ENCODE measurements at places on chromosomes 6 and 20.
A peak's percentile ranks its signal among the peaks of the same experiment; 100 is the strongest.

GRCh38 chr20:4814696-4815252 lies 93.1 kb downstream of the PRND start:
- DNase-seq: no peak

DNA sequence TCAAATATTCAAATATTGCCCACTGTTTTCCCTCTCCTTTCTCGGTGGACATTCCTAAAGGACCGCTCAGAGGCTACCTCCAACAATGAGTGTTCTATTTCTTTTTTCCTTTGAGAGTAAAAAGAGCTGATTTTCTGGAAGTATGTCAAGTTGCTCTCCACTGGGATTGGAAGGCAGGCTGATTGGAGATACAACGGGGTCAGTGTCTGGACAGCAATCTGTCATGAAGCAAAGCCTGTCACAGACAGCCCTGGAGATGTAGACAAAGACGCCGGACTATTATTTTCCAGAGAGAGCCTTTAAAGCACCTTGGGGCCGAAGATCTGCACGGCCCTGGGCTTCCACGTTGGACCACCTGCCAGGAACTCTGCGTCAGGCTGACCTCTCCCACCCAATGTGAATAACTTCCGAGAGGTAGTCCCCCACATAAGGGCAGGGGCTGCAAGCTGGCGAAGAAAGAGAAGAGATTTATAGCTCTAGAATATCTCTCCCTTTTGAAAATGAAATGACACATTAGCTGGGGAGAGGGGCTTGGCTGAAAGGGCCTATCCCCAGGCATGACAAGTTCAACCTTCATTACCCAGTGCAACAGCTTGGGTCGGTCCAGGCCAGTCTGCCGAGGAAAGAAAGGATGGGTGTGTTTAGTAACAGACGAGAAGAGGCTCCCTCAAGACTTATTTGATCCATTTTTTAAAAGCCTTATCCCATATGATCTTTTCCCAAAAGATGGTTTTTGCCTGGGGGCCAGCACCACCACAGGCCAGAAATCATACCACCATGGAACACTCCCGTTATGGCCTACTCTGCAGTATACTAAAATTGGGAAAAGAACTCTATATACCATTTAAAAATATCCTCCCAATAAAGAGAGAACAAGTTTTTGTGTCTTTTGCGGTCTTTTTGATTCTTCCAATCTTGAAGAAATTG lies 131.1 kb downstream of the OLIG3 start:
- DNase-seq: no peak

- DNase-seq: peak; percentile 77
These were observed 108.2 kb upstream of the GMDS start for GRCh38 chr6:2353412-2354137.

DNA sequence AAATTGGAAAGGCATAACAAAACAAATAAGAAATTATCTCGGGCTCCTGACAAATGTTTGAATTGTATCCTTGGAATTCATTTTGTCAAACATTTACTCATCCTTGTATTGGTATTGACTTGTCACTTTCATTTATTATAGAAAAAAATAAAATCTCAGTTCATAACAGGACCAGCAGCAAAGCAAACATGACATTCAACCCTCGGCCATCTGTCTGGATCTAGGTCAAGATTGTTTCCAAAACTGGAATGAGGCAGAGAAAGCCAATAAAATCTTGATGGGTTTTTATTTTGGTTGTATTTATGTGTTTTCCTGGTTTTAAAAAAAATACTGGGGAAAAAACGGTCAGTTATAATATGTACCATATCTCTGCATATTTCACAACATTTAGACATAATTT lies 42.9 kb upstream of the FABP7 start:
- DNase-seq: peak; percentile 88

DNA sequence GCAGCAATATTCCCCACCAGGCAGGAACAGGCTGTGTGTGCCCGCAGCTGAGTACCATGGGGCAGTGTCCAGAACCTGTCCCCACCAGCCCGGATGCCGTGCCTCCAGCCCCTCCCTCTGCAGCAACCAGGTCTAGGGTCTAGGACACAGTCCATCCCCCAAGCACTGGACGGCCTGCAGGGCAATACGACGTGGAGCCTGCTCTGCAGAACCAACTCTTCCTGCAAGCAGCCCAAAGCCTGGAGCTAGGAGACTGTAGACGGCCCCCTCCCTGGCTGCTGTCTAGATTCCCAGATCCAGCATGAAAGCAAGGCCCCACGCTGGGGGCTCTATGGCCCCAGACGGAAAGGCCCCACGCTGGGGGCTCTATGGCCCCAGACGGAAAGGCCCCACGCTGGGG lies 128.2 kb upstream of the AFDN start:
- no peak for DNase-seq

GRCh38 chr6:156351346-156351966 lies 425.7 kb upstream of the ARID1B start:
- DNase-seq: no peak

DNA sequence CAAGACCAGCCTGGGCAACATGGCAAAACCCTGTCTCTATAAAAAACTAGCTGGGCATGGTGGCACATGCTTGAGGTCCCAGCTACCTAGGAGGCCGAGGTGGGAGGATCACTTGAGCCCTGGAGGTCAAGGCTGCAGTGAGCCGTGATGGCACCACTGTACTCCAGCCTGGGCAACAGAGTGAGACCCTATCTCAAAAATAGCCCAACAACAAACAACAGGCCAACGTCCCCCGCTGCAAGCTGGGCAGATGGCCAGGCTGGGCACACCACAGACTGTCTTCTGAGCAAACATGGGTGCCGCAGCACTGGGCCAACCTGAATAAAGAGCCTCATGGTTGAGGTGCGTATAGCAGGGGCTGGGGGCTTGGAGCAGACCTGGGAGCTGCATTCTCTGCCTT lies 46.6 kb upstream of the SRF start:
- peak; percentile 81 for DNase-seq

DNA sequence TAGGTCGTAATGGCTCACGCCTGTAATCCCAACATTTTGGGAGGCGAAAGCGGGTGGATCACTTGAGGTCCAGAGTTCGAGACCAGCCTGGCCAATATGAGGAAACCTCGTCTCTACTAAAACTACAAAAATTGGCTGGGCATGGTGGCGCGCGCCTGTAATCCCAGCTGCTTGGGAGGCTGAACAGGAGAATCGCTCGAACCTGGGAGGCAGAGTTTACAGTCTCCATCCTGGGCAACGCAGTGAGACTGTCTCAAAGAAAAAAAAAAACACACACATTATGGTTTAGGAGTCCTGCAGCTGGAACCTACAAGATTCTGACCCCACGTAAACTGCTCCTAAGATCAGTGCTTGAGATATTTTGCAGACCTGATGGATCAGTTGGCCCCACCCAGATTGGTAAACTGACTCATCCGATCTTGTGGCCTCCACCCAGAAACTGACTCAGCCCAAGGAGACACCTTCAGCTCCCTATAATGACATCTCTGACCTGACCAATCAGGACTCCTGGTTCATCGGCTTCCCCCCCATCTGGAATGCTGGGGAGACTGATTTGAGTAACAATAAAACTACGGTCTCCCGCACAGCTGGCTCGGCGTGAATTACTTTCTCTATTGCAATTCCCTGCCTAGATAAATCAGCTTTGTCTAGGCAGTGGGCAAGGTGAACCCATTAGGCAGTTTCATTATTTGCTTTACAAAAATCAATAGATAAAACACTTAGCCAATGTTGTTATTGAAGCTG lies 96.2 kb upstream of the BTN3A2 start:
- DNase-seq: peak; percentile 62

DNA sequence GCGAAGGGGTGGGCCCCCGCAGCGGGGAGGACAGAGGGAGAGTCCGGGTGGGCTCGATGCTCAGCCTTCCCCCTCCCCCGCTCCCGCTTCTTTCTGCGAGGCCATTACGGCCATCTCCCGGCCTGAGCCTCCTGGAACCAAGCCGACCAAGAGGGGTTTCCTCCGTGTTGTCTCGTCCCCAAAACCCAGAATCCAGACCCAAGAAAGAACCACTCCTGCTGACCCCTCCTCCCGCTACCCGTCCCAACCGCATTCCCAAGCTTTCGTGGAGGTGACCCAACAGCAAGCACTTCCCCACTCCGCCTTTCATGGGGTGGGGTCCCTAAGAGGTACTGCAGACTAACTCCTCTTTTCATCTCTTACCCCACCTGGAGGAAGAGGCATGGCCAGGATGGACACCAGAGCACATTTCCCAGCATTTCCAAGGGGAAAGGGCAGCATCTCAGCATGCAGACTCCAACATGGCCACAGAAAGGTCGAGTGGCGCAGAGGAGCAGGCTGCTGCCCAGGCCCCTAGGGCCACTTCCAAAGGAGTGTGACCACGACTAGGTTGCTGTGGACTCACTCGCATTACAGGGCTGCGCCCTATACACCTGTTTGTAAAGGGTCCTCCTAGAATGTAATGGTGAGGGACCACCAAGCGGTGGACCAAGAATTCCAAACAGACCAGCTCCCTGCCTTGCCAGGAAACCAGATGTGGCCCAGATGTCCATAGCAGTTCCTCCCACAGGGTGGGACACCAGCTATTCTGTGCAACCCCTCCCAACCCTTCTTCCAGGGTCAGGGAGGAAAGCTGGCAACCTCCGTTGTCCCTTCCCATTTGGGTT lies 53.4 kb downstream of the MRPL14 start:
- DNase-seq: no peak

- no peak for DNase-seq
These were observed 102.4 kb downstream of the TFAP2A start for GRCh38 chr6:10312445-10312844.

- peak; percentile 29 for DNase-seq
These were observed 4.9 kb downstream of the ARID1B start for GRCh38 chr6:156781861-156782631.

- no peak for DNase-seq
These were observed 75.3 kb downstream of the ASXL1 start for GRCh38 chr20:32433311-32434021.

- DNase-seq: peak; percentile 13
These were observed 12.2 kb downstream of the IGF2R start for GRCh38 chr6:159981071-159981402.

DNA sequence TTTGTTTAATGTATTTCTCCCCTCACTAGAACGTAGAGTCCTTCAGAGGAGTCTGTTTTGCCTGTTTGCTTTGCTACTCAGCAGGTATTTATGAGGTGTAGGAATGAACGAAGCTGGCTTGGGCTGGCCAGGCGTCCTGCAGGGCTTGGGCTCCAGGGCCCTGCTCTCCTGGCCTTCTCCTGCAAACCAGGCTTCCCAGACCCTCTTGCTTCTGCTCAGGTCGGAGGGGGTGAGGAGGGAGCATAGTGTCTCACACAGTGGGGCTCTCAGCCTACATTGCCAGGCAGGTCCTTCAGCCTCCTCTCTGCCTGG lies 24.6 kb upstream of the MLN start:
- no peak for DNase-seq

DNA sequence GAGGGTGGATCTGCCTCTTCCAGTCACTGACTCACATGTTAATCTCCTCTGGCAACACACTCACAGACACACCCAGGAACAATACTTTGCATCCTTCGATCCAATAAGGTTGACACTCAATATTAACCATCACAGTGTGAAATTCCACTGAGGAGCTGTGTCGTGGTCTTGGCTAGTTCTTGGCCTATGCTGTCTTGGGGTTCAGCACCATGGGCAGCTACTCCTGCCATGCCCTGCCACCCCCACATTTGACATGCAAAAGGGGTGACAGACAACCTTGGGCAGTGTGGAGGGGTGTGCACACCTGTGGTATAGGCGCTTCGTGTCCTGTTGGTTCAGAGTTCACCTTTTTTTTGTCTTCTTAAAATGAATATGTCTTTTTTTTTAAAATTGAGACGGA lies 25.8 kb downstream of the ANKRD6 start:
- DNase-seq: peak; percentile 20

GRCh38 chr6:108588586-108588985 lies 27.9 kb downstream of the FOXO3 start:
- no peak for DNase-seq

- DNase-seq: no peak
These were observed 332.6 kb upstream of the MANEA start for GRCh38 chr6:95244751-95245150.

GRCh38 chr6:136718476-136718875 lies 73.8 kb downstream of the MAP3K5 start:
- no peak for DNase-seq

DNA sequence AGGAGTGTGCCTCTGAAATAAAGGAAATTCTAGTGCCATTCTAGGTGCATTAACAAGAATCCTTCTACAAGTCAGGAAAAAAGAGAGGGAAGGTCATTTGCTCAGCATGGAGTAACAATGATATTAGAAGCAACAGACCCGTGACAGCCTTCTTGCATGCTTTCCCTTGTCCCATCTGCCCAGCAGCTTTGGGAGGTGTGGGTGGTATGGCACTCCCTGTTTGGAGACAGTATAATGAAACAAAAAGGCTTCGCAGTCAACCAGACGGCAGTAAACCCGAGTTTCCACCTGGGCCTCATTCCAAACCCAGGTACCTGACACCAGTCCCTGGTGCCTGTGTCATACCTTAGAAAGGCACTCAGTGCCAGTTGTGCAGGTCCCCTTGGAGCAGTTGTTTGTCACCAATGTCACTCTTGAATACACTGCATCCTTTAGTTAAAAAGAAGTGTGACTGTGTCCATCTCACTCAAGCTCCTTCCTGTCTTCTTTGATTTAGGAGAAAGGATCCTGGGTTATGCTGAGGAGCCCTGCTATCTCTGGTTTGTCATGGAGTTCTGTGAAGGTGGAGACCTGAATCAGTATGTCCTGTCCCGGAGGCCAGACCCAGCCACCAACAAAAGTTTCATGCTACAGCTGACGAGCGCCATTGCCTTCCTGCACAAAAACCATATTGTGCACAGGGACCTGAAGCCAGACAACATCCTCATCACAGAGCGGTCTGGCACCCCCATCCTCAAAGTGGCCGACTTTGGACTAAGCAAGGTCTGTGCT lies 14.7 kb downstream of the STK35 start:
- DNase-seq: no peak

- no peak for DNase-seq
These were observed 151.7 kb upstream of the DST start for GRCh38 chr6:56794421-56794820.

DNA sequence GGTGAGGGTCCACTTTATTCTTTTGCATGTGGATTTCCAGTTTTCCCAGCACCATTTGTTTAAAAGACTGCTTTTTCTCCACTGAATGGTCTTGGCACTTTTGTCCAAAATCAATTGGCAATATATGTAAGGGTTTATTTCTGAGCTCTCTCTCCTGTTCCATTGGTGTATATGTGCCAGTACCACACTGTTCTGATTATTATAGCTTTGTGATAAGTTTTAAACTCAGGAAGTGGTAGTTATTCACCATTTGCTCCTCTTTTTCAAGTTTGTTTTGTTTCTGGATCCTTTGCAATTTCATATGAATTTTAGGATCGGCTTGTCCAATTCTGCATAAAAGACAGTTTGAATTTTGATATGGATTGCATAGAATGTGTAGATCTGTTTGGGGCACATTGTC lies 4.4 kb downstream of the ZGPAT start:
- no peak for DNase-seq

GRCh38 chr6:104603108-104603745 lies 256.5 kb downstream of the HACE1 start:
- no peak for DNase-seq

- DNase-seq: no peak
These were observed 145.3 kb upstream of the MLN start for GRCh38 chr6:33949111-33949510.

- peak; percentile 41 for DNase-seq
These were observed 15.8 kb downstream of the REPS1 start for GRCh38 chr6:138972226-138972665.
